ENCODE measurements at places on chromosomes 2 and 18.

DNA sequence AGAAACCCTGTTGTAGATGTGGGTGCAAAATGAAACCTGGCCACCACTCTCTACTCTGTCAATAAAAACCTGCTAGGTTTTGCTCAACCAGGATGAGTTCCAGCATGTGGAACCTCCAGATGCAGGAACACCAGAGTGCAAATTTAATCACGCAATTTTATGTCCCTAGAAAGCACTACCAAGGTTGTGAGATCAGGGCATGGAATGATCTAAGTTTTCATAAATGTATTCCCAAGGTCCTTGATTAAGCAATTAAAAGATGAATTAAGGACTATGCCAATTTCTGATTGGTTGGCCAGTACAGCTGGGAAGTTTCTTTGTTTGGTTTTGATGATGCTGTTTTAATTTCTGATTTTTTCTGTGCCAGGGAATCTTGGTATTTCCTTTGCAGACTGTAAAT, 179.2 kb downstream of the KCNS3 start:
- DNase-seq = no peak

GRCh38 chr2:221112744-221113143, 459.4 kb downstream of the EPHA4 start:
- DNase-seq = no peak

DNA sequence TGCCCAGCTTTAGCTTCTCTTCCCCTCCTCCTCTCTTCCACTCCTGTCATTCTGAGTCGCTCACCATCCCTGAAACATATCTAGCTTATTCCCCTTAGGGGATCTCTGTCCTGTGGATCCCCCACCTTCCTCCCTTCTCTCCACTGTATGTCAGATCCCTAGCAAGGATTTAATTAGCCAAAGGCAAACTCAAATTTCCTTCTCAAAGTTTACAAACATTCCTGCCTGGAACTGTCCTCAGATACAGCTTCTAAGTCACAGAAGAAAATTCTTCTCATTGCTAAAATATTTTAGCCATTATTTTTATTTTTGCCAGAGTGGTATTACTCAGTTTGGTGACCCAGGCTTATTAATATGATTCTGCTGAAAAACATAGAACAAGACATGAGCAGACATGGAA, 315.3 kb downstream of the CYP26B1 start:
- no peak for DNase-seq

- DNase-seq = no peak
These were observed 306.0 kb downstream of the MYCN start for GRCh38 chr2:16246281-16246850.

DNA sequence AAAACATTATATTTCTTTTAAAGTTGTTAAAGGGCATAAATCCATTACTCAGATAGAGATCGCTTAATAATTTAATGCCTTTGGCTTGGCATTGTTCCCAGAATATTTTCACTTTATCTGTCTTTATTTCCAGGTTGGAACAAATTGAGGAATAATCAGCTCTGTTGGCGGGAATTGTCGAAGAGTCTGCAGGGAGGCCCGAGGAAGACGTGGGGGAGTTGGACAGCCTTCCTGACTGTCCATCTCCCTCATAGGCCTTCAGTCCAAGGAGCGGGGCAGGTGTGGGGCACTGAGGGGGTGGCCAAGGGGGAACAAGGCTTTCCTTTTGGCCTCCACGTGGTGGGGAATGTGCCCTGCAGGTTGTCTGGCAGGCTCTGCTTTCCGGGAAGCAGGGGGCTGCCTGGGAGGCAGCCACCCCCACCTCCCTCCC, 179.6 kb downstream of the ZBTB7C start:
- DNase-seq = no peak

GRCh38 chr2:152445791-152446201, 110.8 kb downstream of the FMNL2 start:
- DNase-seq = no peak

DNA sequence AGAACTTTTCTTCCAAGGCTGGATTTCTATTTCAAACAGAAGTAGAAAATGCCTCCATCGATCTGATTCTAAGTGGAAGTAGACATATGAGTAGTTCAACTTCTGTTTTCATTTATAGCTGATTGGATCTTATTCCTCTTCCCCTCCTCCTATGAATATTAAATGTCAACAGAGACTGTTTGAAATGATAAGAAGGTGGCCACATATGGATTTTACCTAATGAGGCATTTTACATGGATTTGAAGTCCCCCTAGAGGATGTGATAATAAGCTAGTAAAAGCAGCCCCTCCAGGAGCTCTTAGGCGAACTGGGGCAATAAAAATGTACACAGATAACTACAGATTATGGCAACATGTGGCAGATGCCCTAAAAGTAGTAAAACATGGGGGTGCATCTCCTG, 71.0 kb downstream of the UPP2 start:
- DNase-seq = no peak

- no peak for DNase-seq
These were observed 45.6 kb downstream of the ZNF519 start for GRCh38 chr18:14086458-14087231.

GRCh38 chr2:166768393-166769123, 119.7 kb upstream of the XIRP2 start:
- DNase-seq = no peak

GRCh38 chr2:235564066-235564465, 70.2 kb downstream of the AGAP1 start:
- DNase-seq = no peak

DNA sequence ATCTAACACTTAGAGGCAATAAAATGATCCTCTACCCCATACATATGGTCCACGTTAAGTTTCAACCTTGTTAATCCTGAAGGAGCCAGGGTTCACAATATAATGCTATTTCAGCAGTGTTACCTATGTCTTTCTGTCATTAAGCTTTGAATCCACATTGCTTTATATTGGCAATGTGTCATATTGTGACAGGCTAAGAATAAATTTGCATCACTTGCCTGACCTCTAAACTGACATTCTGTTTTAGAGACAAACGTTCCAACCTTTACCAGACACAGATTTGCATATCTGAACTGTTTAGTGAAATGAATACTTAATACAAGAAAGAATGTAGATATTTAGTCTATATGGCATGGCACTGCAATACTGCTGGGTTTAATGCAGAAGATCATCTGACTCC, 98.4 kb downstream of the UNC80 start:
- DNase-seq = no peak

DNA sequence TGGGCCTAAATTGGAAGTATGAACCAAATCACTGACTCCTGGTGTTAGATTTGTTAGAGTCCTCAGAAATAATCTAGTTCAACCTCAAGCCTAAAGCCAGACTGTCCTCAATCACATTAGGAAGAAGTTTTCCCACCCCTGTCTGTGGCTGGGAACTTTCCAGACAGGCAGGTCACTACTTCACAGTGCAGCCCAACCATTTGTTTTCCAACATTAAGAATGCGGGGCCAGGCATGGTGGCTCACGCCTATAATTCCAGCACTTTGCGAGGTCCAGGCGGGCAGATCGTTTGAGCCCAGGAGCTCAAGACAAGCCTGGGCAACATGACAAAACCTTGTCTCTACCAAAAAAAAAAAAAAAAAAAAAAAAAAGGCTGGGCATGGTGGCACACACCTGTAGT, 5.5 kb upstream of the OSBPL1A start:
- no peak for DNase-seq

GRCh38 chr18:65282096-65282495, 468.7 kb upstream of the CDH7 start:
- no peak for DNase-seq

- DNase-seq = no peak
These were observed 281.1 kb upstream of the MGAT5 start for GRCh38 chr2:133972786-133973185.

- no peak for DNase-seq
These were observed 66.2 kb downstream of the STAT1 start for GRCh38 chr2:190947711-190948251.

GRCh38 chr18:76498064-76498463, 3.0 kb upstream of the ZNF516 start:
- no peak for DNase-seq

GRCh38 chr2:61016392-61017002, 1.0 kb upstream of the PEX13 start:
- DNase-seq = no peak

DNA sequence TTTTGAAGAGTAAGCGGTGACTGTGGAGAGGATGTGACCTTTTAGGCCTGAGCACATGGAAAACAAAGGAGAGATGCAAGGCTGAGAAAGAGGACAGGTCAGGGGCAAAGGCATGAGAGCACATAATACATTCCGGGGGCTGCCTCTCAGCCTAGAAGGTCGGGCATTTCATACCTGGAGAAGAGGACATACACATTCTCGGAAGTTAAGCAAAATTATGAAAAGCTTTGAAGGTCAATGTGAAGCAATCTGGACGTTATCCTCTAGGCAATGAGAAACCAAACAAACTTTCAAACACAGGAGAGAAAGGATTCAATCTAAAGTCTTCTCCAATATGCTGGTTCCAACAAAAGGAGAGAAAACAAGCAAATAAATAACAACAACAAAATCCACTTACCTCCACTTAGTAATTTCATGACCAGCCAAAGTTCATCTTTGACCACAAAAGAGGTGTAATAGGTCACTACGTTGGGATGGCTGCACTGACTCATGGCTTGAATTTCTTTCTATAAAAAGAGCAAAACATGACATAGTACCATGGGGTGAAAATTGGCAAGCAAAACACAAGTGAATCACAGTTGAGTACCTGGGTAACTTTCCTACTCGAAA, 80.4 kb downstream of the STK39 start:
- no peak for DNase-seq

GRCh38 chr2:190355968-190356644, 12.7 kb downstream of the INPP1 start:
- DNase-seq = no peak

GRCh38 chr2:208013285-208014178, 11.8 kb downstream of the PLEKHM3 start:
- no peak for DNase-seq

DNA sequence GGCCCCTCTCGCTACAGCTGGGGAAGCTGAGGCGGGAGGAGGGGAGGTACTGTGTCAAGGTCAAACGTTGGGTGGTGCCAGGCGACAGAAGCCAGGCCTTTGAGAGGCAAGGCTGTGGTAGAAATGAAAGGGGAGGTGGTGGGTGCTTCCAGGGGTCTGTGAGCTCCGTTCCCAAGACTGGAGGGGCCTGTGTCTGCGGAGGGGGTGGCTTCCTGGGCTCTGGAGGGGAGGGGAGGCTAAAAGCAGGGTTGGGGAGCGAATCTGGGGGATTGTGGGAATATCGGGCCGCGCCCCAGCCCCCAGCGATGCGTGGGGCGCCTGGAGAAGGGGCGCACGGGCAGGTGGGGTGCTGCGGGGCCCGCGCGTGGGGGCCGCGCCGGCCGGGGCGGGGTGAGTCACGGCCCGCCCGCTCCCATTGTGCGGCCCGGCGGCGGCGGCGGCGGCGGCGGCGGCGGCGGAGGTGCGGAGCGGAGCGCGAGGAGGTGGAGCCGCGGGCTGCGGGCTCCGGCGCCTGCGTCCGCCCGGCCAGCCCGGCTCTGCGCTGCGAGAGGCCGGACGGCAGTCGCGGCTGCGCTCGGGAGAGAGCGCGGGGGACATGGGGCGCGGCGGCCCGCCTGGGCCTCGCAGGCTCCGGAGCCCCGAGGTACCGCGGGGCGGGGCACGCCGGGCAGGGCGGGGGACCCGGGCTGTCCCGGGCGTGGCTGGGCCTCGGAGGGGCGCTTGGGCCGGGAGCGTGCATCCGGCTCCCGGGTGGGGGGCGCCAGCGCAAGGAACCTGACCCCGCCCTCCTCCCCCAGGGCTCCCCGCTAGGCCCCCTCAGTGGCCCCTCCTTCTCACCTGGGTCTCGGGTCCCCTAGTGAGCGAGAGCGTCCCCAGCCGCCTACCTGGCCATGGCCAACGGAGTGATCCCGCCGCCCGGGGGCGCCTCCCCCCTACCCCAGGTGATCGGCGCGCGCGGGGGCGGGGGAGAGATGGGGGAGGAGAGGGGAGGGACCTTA, at the start of gene SLC4A3:
SLC4A3 (plus strand) TSS at position 528 of the 998 bp plus-strand sequence; CDS start at position 891, 363 bp downstream.
- no peak for DNase-seq

- no peak for DNase-seq
These were observed 18.0 kb downstream of the MAL start for GRCh38 chr2:95043300-95044093.

DNA sequence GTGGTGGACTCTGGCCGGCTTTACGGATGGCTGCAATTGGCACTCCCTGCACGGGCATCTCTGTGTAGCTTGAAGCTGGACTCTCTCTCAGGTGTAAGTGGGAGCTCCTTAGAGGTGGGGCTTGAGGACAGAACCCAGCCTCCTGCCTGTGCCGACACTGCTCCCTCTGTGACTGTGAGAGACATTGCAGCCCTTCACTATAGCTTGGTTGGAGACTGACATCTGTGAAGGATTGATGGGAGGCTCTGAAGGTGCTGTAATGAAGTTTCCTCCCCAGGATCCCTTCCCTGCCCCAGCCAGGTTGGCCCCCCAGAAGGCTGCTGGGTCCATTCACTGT, 166.7 kb downstream of the SH3RF3 start:
- DNase-seq = no peak

GRCh38 chr2:127578411-127578810, 42.9 kb downstream of the MYO7B start:
- no peak for DNase-seq

DNA sequence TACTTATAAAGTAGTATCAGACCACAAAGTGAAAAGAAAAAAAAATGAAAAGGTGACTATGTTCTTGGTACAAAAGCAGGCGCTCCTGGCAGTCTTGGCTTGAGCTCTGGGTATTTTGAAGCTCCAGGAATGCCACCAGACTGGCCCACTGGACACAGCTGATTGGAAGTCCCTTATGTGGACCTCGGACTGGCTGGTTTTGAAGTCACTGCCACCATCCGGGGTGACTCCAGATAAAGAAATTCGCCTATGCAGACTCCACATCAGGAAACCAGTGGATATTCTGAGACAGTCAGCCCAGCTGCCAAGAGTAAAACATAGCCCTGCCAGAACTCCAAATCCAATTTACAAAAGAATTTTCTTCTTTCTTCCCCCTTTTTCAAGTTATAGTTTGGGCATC, 28.0 kb downstream of the ACKR3 start:
- DNase-seq = no peak

- DNase-seq = no peak
These were observed 190.8 kb downstream of the RNF152 start for GRCh38 chr18:61702007-61702406.

Measured in stimulated activated CD8-positive, alpha-beta memory T cell treated with anti-CD3 and anti-CD28 coated beads, Interleukin-4, amount 100 ng/mL, for 1 hour (primary cell).